Endothelial cell of umbilical vein (primary cell): ENCODE measurements at places on chromosomes 7 and 10.
A peak's percentile ranks its signal among the peaks of the same experiment; 100 is the strongest.

DNA sequence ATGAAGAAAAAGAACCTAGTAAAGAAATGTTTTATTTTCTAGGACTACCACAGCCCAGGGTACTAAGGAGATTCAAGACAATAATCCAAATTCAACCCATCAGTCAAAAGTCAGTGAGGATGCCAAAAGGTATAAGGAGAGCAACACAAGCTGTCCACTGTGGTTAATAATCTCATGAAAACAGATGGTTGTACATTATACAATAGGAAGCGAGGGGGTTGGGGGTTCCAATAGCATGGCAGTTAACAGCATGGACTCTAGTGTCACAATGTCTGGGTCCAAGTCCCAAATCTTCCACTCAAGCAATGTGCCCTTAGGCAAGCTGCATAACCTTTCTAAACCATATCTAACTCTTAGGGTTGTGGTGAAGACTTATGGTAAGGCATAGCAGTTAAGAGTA, 35.1 kb downstream of the BRAF start:
- no peak for DNase-seq

DNA sequence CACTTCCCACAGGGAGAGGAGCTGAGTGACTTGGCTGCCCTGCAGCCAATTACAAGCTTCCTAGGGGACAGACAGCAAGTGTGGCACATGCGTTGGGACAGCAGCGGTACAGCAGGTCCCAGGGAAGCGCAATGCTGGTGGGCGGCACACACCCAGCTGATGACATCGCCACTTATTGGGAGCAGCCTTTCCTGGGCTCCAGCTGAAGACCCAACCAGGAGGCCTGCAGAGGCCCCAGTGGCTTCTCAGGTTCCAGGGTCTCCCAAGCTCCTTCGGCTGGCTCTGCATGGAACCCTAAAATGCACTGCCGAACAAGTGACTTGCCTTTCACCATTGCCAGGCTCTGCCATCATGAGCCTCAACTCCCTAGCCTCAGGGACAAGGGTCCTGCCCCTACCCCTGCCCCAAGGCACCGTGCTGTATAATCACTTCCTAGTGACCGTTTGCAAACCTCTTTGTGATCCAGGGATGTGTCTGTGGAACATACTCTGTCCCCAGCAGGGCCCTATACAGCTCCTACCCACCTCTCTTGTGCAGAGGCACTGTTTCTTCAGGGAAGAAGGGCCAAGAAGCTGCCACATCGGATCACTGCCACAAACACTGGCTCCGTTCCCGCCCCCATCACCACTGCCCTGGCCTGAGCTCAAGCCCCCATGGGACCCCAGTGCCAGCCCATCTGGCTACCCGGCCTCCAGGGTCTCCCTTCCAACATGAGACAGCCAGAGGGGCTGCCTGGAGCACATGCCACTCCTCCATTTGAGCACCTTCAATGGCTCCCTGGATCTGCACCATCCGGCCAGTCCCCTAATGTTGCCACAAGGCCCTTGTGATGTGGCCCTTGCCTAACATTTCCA, 19.3 kb upstream of the SLIT1 start:
- no peak for DNase-seq

DNA sequence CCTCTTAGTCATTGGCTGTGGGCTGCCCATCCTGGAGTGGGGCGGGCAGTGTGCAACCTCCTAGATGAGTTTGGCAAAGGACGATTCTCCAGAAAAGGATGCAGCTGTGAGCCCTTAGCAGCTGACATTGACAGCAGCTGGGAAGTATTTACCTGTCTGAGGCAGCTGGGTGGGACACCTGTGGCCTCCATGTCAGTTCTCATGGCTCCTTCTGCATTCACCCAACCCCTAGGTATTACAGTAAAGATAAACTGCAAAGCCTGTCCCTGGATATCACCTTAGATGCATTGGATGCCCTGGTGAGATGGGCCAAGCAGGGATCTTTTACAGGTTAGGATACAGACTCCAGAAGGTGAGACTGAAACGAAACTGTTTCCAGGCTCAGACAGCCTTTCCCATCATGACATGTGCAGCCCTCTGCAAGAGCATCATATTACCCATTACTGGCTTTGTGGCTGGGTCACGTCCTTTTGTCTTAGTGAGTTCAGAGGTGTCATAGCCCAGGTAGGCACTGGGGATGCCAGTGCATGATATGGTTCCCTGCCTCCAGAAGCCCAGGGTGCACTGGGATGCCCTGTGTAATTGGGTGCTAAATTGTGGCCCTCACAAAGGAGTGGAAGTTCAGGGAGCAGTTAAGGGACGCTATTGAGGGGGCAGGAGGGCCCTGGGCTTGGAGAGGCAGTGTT, 28.9 kb downstream of the MINDY4 start:
- peak; percentile 7 for DNase-seq

GRCh38 chr7:117127585-117128168, 174.4 kb downstream of the ST7 start:
- peak; percentile 74 for DNase-seq

DNA sequence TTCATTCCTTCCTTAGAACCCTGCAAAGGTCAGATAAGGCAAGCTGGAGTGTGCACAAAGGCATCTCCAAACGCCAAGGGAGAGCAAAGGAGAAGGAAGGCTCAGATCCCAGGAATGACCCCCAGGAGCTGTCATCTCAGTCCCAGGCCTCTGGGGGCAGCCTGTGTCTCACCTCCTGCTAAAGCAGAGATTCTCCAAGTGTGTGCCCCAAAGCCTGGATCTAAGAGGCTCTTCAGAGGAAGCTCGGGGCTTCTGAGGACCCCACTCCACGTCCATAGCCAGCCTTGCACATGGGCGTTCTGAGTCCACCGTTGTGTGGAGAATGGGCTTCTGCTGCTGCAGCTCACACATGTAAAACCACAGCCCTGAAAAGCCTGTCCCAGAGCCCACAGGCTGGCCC, 5.1 kb upstream of the GRID1 start:
- no peak for DNase-seq

- DNase-seq, result no peak
These were observed 32.0 kb downstream of the AMZ1 start for GRCh38 chr7:2720024-2720423.

DNA sequence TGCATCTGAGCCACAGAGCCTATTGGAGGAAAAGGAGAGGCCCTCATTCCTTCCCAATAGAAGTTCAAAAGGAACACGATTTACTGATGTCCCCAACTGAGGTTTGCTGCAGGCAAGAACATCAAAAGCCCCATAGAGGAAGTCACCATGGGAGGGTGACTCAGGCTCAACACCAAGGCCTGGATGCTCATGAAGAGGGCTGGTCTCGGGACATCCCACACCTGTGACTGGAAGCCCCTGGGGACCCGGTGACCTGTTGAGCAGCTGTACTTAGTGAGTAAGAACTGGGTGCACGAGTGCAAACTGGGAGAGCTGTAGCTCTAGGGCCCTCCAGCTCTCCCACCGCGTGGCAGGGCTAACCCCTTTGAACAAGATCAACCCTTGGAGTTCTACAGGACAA, 38.0 kb downstream of the CYTH3 start:
- DNase-seq, result no peak

GRCh38 chr7:5231811-5232484, 41.9 kb downstream of the WIPI2 start:
- no peak for DNase-seq

GRCh38 chr7:133570321-133570720, 317.4 kb downstream of the EXOC4 start:
- DNase-seq, result no peak

GRCh38 chr7:152015600-152015999, 9.9 kb upstream of the GALNT11 start:
- DNase-seq, result no peak

- no peak for DNase-seq
These were observed 131.9 kb downstream of the TRRAP start for GRCh38 chr7:99010281-99010680.

- no peak for DNase-seq
These were observed 176.4 kb downstream of the PTPN20 start for GRCh38 chr10:47087667-47088066.

- DNase-seq, result no peak
These were observed 9.1 kb downstream of the RPA3 start for GRCh38 chr7:7709291-7709690.

- no peak for DNase-seq
These were observed 43.8 kb downstream of the NRG3 start for GRCh38 chr10:81918766-81919165.

- DNase-seq, result peak; percentile 99
These were observed 169.5 kb upstream of the SVIL start for GRCh38 chr10:29804025-29804852.

GRCh38 chr7:35695473-35695850, 527 bp upstream of the HERPUD2 start:
- no peak for DNase-seq

DNA sequence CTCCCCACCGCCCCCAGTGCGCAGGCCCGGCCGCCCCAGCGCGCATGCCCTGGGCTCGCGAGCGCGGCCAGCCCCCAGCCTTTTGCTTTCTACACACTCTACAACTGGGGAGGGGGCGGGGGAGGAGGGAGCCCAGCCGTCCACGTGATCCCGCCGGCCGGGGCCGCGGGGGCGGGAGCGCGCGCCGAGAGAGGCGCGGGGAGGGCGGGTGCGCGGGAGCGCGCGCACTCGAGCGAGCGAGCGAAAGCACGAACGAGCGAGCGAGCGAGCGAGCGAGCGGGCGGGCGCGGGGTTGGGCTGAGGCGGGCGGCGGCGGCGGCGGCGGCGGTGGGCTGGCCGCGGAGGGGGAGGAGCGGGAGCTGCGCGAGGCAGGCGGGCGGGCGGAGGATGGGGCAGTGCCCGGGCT, at the start of gene AUTS2:
Gene AUTS2 (plus strand): TSS at position 395 of the 406 bp plus-strand sequence. CDS start 1,179 bp downstream, outside the sequence.
- peak; percentile 84 for DNase-seq

DNA sequence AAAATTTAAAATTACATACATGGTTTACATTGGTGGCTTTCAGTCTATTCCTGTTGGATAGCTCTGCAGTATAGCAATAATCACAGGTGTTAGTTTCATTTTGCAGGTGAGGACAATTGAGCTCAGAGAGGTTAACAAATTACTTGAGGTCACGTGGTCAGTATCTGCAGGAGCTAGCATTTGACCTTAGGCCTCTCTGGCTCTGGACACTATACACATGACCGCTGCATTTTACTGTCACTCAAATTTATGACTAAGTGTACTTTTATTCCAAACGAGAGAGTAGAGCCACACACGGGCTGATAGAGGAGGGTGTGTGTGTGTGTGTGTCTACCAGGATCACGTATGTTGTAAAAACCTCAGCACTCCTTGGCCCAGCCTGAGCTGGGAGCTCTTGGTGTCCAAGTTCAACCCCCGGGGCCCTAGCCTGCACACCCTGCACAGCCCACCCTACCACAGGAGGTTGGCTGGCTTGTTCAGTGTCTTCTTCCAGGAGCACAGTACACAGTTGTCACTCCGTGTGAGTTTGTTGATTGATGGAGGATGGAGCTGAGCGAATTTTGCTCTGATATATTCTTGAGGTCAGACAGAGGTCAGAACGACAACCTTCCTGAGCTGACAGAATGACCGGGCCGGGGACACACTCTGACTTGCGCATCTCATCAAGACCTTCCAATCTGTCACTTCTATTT, 272.7 kb downstream of the GFRA1 start:
- DNase-seq, result no peak

DNA sequence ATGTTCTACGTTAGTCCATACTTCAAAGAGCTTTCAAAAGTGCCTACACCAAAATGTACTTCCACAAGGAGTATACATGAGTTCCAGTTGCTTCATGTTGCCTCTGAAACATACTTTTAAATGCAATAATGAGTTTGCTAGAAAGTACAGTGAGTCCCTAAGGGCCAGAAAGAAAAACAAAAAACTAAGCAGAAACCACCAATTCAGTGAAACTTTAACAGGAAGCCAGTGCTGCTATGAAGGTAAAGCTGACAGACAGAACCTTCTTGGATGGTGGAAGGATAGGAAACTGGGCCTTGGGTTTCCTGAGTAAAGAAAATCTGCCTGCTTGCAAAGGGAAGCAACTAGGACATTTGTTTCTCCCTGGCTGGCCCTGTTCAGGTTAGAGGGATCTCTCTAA, 104.2 kb downstream of the CTTNBP2 start:
- DNase-seq, result no peak

GRCh38 chr7:73682745-73683055, 553 bp downstream of the DNAJC30 start:
- no peak for DNase-seq

DNA sequence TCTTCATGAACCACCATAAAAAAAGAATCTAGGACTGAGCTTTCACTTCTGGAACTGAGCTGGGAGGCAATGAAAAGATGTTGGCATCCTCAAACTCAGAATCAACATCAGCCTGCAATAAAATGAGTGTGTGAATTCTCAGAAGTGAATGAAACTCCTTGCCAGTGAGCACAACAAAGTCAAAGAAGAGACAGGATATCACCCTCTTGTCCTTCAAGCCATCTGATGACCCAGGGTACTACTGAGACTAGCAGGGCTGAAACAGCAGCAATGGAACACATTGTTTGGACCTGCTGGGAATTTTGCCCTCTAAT, 13.0 kb downstream of the SLC25A13 start:
- DNase-seq, result no peak

- no peak for DNase-seq
These were observed 144.9 kb upstream of the AHR start for GRCh38 chr7:17153536-17153935.

GRCh38 chr10:34049887-34050286, 715.4 kb upstream of the NRP1 start:
- no peak for DNase-seq

DNA sequence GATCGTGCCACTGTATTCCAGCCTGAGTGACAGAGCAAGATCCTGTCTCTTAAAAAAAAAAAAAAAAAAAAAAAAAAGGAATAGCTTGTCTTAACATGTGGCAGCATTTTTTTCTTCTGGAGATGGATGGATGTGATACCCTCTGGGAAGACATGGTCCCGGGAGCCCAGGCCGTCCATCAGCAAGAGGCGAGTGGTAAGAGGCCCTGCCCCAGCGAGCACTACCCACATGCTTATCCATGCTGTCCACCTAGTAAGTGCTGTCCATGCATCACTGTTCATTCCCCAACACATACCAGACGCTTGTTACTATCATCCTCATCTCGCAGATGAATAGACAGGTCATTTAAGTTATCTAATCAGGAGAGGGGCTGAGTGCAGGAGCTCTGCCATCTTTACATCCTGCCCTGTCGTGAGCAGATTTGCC, 12.9 kb downstream of the ATP6V1F start:
- no peak for DNase-seq

GRCh38 chr7:105617280-105618015, 36.2 kb upstream of the EFCAB10 start:
- no peak for DNase-seq

DNA sequence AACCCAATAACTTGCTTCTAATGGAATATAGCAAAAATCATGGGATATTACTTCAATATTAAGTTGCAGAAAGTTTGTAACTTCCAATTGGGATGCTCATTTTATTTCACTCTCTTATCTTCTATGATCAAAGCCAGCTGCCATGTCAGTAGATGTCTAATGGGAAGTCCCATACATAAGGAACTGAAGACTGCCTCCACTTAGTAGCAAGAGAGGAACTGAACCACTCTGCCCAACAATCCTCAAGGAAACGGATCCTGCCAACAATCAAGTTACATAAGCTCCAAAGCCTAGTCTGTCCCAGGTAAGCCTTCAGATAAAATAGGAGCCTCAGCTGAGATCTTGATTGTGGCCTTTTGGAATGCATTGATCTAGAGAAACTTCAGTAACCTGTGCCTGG, 431.5 kb upstream of the PCDH15 start:
- no peak for DNase-seq
